ENCODE measurements at places on chromosomes 4 and X. TPM values are rescaled to one million over a fixed set of nuclear protein-coding genes. Genes with fewer than 3 reads are reported as not detected.

DNA sequence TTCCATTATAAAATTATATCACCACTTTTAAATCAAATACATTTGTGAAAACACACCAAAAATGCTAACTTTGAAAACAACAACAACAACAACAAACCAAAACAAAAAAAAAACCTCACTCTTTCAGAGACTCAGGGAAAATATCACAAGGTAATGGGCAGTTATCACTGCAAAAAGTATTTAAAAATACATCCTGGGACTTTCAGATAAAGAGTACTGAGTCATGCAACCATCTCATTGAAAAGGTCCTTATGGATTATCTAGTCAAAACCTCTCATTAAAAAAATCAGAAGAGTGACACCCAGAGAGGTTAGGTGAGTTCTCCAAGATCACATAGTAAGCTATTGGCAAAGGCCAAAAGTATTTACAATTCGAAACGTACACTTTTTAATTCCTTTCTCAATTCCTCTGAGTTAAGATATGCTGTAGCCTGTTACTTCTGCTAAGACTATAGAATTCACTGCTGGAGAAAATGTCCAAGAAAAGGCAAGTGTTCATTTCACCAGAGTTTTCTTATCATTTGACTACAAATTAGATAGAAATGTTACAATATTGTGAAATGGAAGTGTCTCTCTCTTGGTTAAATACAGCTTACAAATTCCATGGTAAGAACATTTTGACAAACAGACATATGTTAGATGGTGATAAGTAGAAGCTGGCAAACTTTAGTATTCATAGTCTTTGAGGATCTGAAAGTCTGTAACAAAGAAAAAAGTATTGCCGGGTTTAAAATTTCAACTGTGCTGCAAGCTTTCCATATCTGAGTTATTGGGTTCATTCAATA lies 9.3 kb downstream of the STX18 start:
- no peak for DNase-seq

GRCh38 chr4:52038103-52038912 lies at the start of gene SGCB:
Gene SGCB (minus strand): TSS chr4:52038299. CDS start chr4:52038259, 40 bp downstream.
- peak; percentile 82 for DNase-seq

- no peak for DNase-seq
Observed at GRCh38 chr4:155140889-155141288, 67.5 kb upstream of the NPY2R start.

GRCh38 chrX:14032406-14032805 lies 2.7 kb upstream of the GEMIN8 start:
- DNase-seq: peak; percentile 55

The RAB40A gene
- not detected for total RNA-seq

DNA sequence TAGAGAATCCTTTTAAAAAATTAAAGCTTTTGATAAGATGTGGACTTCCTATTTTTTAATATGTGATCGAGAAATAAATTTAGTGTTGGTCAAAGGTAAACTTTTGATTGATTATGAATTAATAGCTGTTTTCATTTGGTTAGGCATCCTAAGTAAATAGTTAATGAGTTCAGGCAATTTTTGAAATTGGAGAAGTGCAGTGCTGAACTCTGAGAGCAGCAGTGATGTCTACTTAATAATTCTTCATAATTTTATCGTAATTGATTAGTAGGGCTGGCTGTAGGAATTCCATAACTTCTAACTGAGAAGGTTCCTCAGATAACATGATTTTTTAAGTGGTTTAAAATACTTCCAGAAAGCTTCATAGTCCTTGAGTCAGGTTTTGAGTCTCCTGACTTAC lies 1.5 kb downstream of the MND1 start:
- no peak for DNase-seq

The RHOH gene
- not detected for total RNA-seq

- DNase-seq: no peak
Observed at GRCh38 chrX:12811658-12812057, 20.4 kb downstream of the PRPS2 start.

Measured in GM23248 (cell line).